Smooth muscle cell of bladder (primary cell): ENCODE measurements at places on chromosomes 5 and 9. TPM values are rescaled to one million over a fixed set of nuclear protein-coding genes. Genes with fewer than 3 reads are reported as not detected.

The GRM6 gene
- not detected in 2 replicates for total RNA-seq

The PCDHAC2 gene
- 0.14 and 0.28 TPM in 2 replicates for total RNA-seq

The UGT3A1 gene
- not detected in 2 replicates for total RNA-seq

The SH3TC2 gene
- total RNA-seq: 0.65 and 1.00 TPM in 2 replicates

The GLRA1 gene
- not detected in 2 replicates for total RNA-seq

The LRRC19 gene
- total RNA-seq: not detected in 2 replicates

The NUDCD2 gene
- total RNA-seq: 4.0 and 5.1 TPM in 2 replicates

The NUTM2G gene
- not detected in 2 replicates for total RNA-seq

The TXNDC8 gene
- not detected in 2 replicates for total RNA-seq

The PCDHB3 gene
- 0.55 and 0.57 TPM in 2 replicates for total RNA-seq

The FOXD4 gene
- total RNA-seq: under 0.01 and 0.28 TPM in 2 replicates

The WDR31 gene
- 1.8 and 3.4 TPM in 2 replicates for total RNA-seq

The ANKRD18A gene
- not detected in 2 replicates for total RNA-seq

The NDUFS6 gene
- total RNA-seq: 33.0 and 34.0 TPM in 2 replicates

The OBP2B gene
- total RNA-seq: not detected in 2 replicates

The NR2F1-AS1 gene
- total RNA-seq: 45.1 and 58.0 TPM in 2 replicates

The PDE8B gene
- total RNA-seq: 0.09 and 0.14 TPM in 2 replicates

The KLHL3 gene
- 1.4 and 3.1 TPM in 2 replicates for total RNA-seq
